ENCODE measurements at places on chromosomes 11 and 22. TPM values are rescaled to one million over a fixed set of nuclear protein-coding genes. Genes with fewer than 3 reads are reported as not detected.

The DCHS1 gene
- 16.5 TPM for total RNA-seq

DNA sequence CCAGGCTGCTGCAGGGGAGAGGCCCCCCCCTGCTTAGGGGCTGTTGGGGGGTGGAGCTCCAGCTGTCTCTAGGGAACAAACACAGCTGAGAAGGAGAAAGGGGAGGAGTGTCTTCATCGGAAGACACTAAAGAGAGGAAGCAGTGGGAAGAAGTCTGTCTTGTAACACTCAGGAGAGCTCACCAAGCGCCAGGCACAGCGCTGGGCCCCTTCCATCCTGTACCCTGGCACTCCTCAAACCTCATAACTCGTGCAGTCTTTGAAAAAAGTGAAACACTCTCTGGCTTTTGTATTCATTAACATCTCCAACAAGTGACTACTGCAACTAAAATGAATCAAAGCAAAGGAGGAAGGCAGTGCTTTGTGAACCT, 67.4 kb upstream of the PRDM11 start:
- no peak overlapping the region for H3K4me3 ChIP-seq
- peaks cover 19% of the 10 kb centered on the region for H3K27me3 ChIP-seq

GRCh38 chr11:111978028-111978771, 41.1 kb downstream of the DIXDC1 start:
- peak overlapping the region; percentile 90 for H3K27ac ChIP-seq
- peaks cover 44% of the 10 kb centered on the region for H3K4me1 ChIP-seq
- H3K36me3 ChIP-seq, result no peaks in the 10 kb centered on the region
- peak overlapping the region; percentile 71 for H3K4me3 ChIP-seq
- peak; percentile 87 for DNase-seq

- H3K27ac ChIP-seq, result no peak overlapping the region
- DNase-seq, result no peak
- no peaks in the 10 kb centered on the region for H3K4me1 ChIP-seq
- H3K4me3 ChIP-seq, result no peak overlapping the region
- H3K27me3 ChIP-seq, result no peaks in the 10 kb centered on the region
- H3K36me3 ChIP-seq, result no peaks in the 10 kb centered on the region
Measured at GRCh38 chr11:121839781-121840180, 276.2 kb downstream of the BLID start.

The PATE2 gene
- total RNA-seq, result not detected
